ENCODE measurements at places on chromosomes 12 and 14. TPM values are rescaled to one million over a fixed set of nuclear protein-coding genes. Genes with fewer than 3 reads are reported as not detected.

The TRIM9 gene
- 8.5 TPM for total RNA-seq

The P2RX2 gene
- 2.7 TPM for total RNA-seq

The SBNO1 gene
- total RNA-seq: 91.4 TPM

The PRB2 gene
- total RNA-seq: 0.62 TPM

The TAPBPL gene
- 29.8 TPM for total RNA-seq

The KLRF1 gene
- total RNA-seq: 1.0 TPM

The FOXN4 gene
- 7.8 TPM for total RNA-seq

The PTPN6 gene
- total RNA-seq: 3.7 TPM

The TMEM132D gene
- 0.47 TPM for total RNA-seq

The ARID2 gene
- total RNA-seq: 72.4 TPM

The BHLHE41 gene
- total RNA-seq: 23.8 TPM

The LGR5 gene
- total RNA-seq: 0.39 TPM

The KRT71 gene
- total RNA-seq: 0.12 TPM

The PLEKHG7 gene
- total RNA-seq: 0.31 TPM

The NGB gene
- 1.1 TPM for total RNA-seq

The SLC6A15 gene
- total RNA-seq: 3.1 TPM

The PXMP2 gene
- total RNA-seq: 26.5 TPM

The TTC9 gene
- 2.4 TPM for total RNA-seq

The GZMB gene
- 0.93 TPM for total RNA-seq

The SALL2 gene
- 4.1 TPM for total RNA-seq

The KLRC1 gene
- total RNA-seq: 1.9 TPM

The MGST1 gene
- total RNA-seq: 14.0 TPM

The HAL gene
- total RNA-seq: 0.39 TPM

The RASAL1 gene
- 20.1 TPM for total RNA-seq

The WNT1 gene
- total RNA-seq: 1.4 TPM

The RNU4-1 gene
- total RNA-seq: under 0.01 TPM

The DBX2 gene
- 2.8 TPM for total RNA-seq

The IGF1 gene
- 16.9 TPM for total RNA-seq

The LRP1-AS gene
- not detected for total RNA-seq

The RIPK3 gene
- 3.2 TPM for total RNA-seq

The DTX1 gene
- total RNA-seq: 26.9 TPM

The HOXC12 gene
- not detected for total RNA-seq

The TAS2R9 gene
- not detected for total RNA-seq

The ACSM4 gene
- 0.79 TPM for total RNA-seq

The JDP2 gene
- total RNA-seq: 19.0 TPM

The BEST3 gene
- 0.74 TPM for total RNA-seq

The LUM gene
- 17.5 TPM for total RNA-seq

The ZFHX2 gene
- 21.2 TPM for total RNA-seq

The SLC2A14 gene
- total RNA-seq: 54.3 TPM
